ENCODE measurements at places on chromosomes 7 and 10. TPM values are rescaled to one million over a fixed set of nuclear protein-coding genes. Genes with fewer than 3 reads are reported as not detected.

Gene PKD2L1
- polyA plus RNA-seq, result 0.10 TPM

Gene EXOSC1
- polyA plus RNA-seq, result 54.0 TPM

Gene HOXA6
- polyA plus RNA-seq, result 2.1 TPM

Gene ATE1
- 27.2 TPM for polyA plus RNA-seq

Gene MARVELD1
- 31.3 TPM for polyA plus RNA-seq

Gene PDE1C
- 8.5 TPM for polyA plus RNA-seq

Gene ZNF467
- 4.1 TPM for polyA plus RNA-seq

Gene SLC39A12
- not detected for polyA plus RNA-seq

Gene GPR146
- polyA plus RNA-seq, result 0.74 TPM

Gene ZSCAN25
- 6.3 TPM for polyA plus RNA-seq

Gene IL2RA
- polyA plus RNA-seq, result not detected

Gene CH25H
- polyA plus RNA-seq, result not detected

Gene MOGAT3
- polyA plus RNA-seq, result not detected

Gene AGMO
- 2.6 TPM for polyA plus RNA-seq

Gene DCLRE1A
- polyA plus RNA-seq, result 11.8 TPM

Gene GRM8
- not detected for polyA plus RNA-seq

Gene CDNF
- polyA plus RNA-seq, result 1.6 TPM

Gene PRLHR
- not detected for polyA plus RNA-seq

Gene EGR2
- polyA plus RNA-seq, result not detected
